ENCODE measurements at places on chromosomes 4 and X.

- no peak for DNase-seq
These were observed 68.3 kb upstream of the DDX3X start for GRCh38 chrX:41265615-41266014.

DNA sequence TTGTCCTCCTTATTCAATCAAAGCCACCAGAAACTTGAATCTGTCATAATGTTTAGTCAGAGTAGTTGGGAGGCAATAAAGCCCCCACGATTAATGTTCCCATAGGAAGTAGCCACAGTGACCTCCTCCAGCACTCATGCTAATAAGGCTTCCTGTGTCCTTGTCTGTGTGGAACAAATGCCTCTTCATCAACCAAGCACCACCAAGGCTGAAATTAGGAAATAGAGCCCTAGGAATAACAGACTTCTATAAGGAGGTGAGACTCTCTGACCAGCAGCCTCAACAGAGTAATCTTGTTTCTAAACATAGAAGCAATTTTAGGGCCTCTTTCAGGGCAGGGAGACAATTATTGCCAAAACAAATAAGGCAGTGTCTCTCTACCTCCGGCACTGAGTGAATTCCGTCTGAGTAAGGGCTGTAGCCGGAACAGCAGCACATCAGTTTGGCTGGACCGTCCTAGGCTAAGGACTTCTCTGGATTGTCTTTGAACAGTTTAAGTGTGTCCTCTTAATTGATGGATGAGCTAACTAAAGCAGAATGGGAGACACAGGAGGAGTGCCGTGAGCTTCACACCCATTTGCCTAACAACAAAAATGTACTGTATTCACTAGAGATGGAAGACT lies 329.2 kb upstream of the HAND2 start:
- no peak for DNase-seq

DNA sequence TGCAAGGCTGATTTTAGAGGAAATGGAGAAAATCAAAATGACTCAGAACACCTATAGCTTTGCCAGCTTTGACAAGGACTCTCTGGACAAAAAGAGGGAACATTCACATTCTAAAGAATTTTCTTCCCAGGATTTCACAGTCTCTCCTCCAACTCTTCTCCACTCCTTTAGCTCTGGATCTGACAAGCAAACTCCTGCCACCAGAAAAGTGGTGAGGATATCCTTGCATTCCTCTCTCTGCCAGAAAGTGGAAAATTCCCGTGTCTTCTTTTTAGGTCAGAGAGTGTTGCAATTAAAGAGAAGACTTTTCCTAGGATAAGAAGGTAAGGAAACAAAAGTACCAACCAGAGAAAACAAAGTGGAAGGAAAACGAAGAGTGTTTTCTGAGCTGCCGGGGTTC lies 16.1 kb upstream of the PDGFRA start:
- DNase-seq, result no peak

DNA sequence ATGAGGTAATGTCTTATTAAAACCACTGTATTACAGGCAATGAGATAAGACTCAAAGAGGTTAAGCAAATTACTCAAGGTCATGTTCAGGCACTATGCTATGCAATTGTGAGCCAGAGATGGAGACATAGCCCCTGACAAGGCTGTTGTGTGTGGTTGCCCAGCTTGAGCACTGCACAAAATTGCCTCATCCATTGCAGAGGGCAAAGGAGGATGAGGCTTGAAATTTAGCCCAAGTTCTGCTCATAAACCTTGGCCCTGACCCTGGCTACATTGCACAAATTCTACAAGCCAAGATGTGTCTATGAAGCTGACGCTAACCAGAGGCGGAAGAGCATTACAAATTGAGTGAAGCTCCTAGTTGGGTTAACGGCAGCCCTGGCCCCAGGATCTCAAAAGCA lies 65.6 kb upstream of the PGM2 start:
- no peak for DNase-seq

DNA sequence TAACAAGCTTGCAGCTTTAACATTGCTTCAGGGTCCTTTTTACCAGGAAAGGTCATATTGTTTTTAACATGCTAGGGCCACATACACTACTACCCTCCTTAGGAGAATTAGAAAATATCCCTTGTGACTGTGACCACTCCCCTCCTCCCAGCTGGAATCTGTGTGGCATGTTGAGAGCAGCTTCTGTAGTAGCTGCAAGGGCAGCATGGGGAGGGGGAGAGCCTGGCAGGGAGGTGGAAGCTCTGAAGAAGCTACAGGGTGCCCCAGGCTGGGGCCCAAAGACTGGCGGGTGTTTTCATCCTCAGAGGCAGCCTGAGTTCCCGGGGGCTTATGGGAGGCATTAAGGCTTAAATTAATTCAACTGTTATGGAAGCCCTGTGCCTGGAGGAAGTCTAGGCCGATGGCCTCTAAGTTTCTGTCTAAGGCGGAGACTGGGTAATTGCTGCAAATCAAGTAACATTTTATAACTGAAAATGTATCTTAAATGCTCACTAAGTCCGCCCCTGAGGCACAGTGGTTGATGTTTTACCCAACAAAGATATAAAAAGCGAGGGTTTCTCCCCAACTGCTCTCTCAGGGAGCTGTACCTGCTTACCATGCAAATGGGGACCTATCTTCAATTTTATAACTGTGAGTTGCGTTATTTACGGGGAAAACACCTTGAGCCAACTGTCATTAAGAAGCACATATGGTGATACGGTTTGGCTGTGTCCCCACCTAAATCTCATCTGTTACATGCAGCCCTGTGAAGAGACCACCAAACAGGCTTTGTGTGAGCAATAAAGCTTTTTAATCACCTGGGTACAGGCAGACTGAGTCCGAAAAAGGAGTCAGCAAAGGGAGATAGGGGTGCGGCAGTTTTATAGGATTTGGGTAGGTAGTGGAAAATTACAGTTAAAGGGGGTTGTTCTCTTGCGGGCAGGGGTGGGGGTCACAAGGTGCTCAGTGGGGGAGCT lies 37.4 kb upstream of the STS start:
- DNase-seq, result peak; percentile 52

DNA sequence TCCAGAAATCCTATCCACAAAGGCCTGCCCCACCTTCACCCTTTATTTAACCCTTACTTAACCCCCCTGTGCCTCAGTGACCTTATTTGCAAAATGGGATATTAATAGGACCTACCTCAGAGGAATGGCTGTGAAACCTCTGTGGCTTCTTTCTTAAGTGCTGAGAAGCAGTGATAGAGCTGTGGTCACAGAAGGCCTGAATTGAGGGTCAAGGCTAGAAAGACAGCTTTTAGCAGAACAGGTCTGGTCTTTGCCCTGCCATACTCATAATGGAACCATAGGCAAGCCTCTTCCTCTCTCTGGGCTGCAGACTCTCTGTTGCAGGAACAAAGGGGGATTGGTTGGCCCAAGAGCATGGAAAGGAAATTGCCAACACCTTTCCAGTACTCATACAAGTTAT lies 63.5 kb upstream of the MAMLD1 start:
- no peak for DNase-seq

DNA sequence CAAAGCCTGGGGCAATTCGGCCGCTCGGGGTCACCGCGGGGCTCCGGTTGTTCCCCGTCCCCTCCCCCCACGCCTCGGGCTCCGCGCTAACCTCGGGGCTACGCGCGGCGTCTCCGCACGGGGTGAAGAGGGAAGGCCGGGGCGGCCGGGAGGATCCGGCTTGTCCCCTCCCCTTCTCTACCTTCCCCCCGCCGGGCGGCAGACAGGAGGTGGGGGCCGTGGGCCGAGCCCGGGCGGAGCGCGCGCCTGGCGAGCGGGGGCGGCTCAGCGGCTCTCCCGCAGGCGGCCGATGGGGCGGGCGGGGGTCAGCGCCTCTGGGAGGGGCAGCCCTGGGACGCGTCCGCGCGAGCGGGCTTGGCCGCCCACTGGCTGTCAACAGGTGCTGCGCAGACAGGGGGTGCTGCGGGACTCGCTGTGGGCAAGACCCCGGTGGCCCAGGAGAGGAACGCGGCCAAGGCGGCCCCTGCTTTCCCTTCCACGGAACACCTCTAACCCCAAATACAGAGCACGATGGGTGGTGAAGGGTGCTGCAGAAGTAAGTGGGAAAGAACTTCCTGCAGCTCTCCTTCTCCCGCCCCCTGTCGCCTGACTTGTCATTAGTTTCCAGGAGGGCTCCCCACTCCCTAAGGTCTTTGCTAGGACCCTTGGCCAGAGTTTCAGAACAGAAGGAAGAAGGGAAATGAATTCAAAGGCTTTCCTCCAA lies at the start of gene PDGFC:
Gene PDGFC (minus strand): TSS at position 124 of the 703 bp plus-strand sequence. CDS start 896 bp downstream, outside the sequence.
- peak; percentile 32 for DNase-seq

- DNase-seq, result no peak
These were observed 65.8 kb upstream of the ETNPPL start for GRCh38 chr4:108828620-108829019.

- no peak for DNase-seq
These were observed 14.2 kb upstream of the ANKRD17 start for GRCh38 chr4:73272816-73273215.

GRCh38 chr4:100422894-100423293 lies 94.9 kb downstream of the EMCN start:
- no peak for DNase-seq
